Activated CD4-positive, alpha-beta T cell treated with anti-CD3 and anti-CD28 coated beads, Interleukin-2, amount 10 ng/mL, durations not matched to agents 24 days and 14 days (primary cell): ENCODE measurements at places on chromosomes 7 and 10. TPM values are rescaled to one million over a fixed set of nuclear protein-coding genes. Genes with fewer than 3 reads are reported as not detected.

- no peak for DNase-seq
Observed at GRCh38 chr7:155295511-155295910, 2.2 kb upstream of the INSIG1 start.

Gene UCMA
- total RNA-seq = not detected in 2 replicates

- no peak for DNase-seq
Observed at GRCh38 chr10:103814626-103815370, 40.6 kb downstream of the SH3PXD2A start.

DNA sequence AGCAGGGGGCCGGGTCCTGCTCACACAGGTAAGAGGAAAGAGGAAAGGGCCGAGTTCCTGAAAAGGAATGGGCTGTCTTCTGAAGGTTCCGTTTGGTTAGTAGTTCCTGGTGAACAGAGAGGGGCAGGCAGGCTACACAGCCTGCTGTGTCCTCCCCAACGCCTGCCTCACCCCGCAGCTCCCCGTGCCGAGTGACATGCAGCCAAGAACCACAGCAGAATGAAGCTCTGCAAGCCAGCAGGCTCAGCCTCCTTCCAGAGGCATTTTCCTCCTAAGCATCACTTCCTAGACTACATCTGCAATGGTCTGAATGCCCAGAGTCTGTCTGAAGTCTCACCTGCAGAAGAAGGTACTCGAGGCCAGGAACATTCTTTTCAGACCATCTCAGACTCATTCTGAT is 202.4 kb upstream of the TCERG1L start:
- DNase-seq = no peak
